ENCODE measurements at places on chromosomes 3 and 15. TPM values are rescaled to one million over a fixed set of nuclear protein-coding genes. Genes with fewer than 3 reads are reported as not detected.

GRCh38 chr3:129560911-129561594, 18.1 kb downstream of the H1-8 start:
- H3K27me3 ChIP-seq = no peaks in the 10 kb centered on the region
- no peak overlapping the region for H3K4me3 ChIP-seq
- no peak for DNase-seq

KCTD6 gene
- 7.7 TPM for total RNA-seq

SOX14 gene
- not detected for total RNA-seq

- peaks cover 62% of the 10 kb centered on the region for H3K4me1 ChIP-seq
- no peaks in the 10 kb centered on the region for H3K27me3 ChIP-seq
- no peak overlapping the region for H3K4me3 ChIP-seq
- peaks cover 52% of the 10 kb centered on the region for H3K36me3 ChIP-seq
- H3K27ac ChIP-seq = no peak overlapping the region
Observed at GRCh38 chr3:72436863-72437592, 411.2 kb downstream of the SHQ1 start.

GRCh38 chr15:52100807-52101442, 11.7 kb downstream of the BCL2L10 start:
- H3K4me3 ChIP-seq = no peak overlapping the region
- H3K4me1 ChIP-seq = peaks cover 5% of the 10 kb centered on the region
- no peak overlapping the region for H3K27ac ChIP-seq
- H3K36me3 ChIP-seq = no peaks in the 10 kb centered on the region

ATP13A4 gene
- 1.1 TPM for total RNA-seq

- no peaks in the 10 kb centered on the region for H3K36me3 ChIP-seq
- DNase-seq = no peak
- H3K4me3 ChIP-seq = no peak overlapping the region
- no peaks in the 10 kb centered on the region for H3K27me3 ChIP-seq
- no peak overlapping the region for H3K27ac ChIP-seq
- peaks cover 11% of the 10 kb centered on the region for H3K4me1 ChIP-seq
Observed at GRCh38 chr3:127078626-127079025, 95.7 kb downstream of the PLXNA1 start.
